Right lung (tissue), 10 donors: ENCODE measurements at places on chromosomes 11 and 22. TPM values are rescaled to one million over a fixed set of nuclear protein-coding genes. Genes with fewer than 3 reads are reported as not detected.

Gene JHY
- polyA plus RNA-seq = 10.4 TPM

Gene OR2AG1
- polyA plus RNA-seq = 0.05 TPM

Gene KCNC1
- 0.78 TPM for polyA plus RNA-seq

Gene NLRP6
- polyA plus RNA-seq = not detected

Gene STARD10
- 95.7 TPM for polyA plus RNA-seq

Gene ARHGAP32
- 14.5 TPM for polyA plus RNA-seq

Gene GLYATL1
- 5.1 TPM for polyA plus RNA-seq

Gene ZFTA
- 31.4 TPM for polyA plus RNA-seq

Gene UBE2L6
- polyA plus RNA-seq = 61.2 TPM

Gene BAIAP2L2
- 0.81 TPM for polyA plus RNA-seq

Gene FAM180B
- polyA plus RNA-seq = 0.08 TPM

Gene RASGRP2
- 10.6 TPM for polyA plus RNA-seq

Gene EXPH5
- 8.1 TPM for polyA plus RNA-seq

Gene TMEM45B
- 2.9 TPM for polyA plus RNA-seq

Gene MS4A18
- not detected for polyA plus RNA-seq

Gene CRYBB1
- 1.2 TPM for polyA plus RNA-seq

Gene ANGPTL5
- polyA plus RNA-seq = not detected

Gene LIF
- 2.5 TPM for polyA plus RNA-seq

Gene IGLL1
- 0.47 TPM for polyA plus RNA-seq

Gene CLTCL1
- 9.6 TPM for polyA plus RNA-seq

Gene APOBEC3F
- polyA plus RNA-seq = 11.3 TPM

Gene DDIAS
- 9.0 TPM for polyA plus RNA-seq
